Prostate gland (tissue), 2 donors: ENCODE measurements at places on chromosomes 4 and X. TPM values are rescaled to one million over a fixed set of nuclear protein-coding genes. Genes with fewer than 3 reads are reported as not detected.

DNA sequence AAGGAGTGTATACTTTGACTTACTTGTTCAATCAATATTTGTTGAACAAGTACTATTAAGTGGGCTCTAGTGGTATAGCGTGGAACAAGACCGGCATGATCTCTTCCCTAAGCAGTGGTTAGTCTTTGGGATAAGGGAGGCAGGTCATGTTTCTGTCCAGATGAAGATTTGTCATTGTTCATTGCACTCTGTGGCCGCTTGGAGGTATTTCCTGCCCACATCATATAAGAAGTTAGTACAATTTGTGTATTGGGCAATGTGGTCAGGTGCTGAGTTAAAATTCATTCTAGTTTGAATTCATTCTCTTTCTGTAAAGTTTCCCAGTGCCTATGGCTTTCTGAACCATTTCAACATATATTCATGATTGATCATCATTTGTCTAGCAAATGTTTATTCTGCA lies 101.1 kb upstream of the SHISA3 start:
- no peak for DNase-seq

DNA sequence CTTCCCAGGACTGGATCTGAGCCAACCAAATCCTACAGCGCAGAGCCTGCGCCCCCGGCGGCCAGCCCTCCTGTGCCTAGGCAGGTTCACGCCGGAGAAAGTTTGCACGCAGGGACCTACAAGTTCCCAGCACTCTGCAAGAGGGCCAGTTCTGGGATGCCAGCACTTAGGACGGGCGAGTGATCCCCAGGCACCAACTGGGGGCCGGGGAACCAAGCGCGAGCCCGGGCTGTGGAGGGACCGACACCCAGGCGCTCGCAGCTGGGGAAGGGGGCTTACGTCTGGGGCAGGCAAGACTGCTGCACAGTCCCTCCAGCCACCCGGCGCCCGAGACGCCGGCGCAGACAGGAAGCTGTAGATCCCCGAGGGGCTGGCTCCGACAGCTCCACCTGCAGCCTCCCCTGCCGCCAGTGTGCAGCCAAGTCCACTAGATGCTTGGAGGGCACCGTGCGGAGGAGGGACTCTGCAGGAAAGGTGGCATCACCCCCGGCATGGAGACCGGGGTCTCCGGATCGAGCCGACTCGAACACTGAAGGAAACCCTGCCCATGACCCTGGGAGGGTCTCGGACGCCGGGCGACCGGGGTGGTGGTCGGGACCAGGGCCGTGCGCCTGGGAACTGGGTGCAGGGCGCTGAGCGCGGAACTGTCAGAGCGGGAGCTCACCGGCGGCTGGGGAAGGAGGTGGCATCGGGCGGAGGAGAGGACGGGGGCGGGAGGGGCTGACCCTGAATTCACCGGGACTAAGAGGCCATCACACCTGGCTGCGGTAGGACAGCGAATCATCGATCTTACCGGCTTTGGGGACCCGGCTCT lies 566 bp downstream of the CORIN start:
- peak; percentile 33 for DNase-seq

DNA sequence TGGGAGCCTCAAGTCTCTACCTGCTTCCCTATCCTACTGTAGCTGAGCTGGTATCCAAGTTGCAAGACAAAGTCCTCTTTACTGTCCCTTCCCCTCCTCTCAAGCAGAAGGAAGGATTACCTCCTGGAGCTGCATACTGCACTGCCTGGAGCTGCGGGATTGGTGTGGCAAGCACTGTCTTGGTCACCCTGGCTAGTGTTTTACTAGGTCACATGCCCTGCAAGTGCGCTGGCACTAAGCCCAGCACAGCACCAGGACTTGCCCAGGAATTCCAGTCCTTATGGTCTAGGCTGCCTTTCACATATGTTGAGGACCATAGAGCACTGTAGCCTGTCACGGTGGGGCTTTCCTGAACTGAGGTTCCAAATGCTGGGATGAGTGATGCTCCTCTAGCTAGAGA lies 227.3 kb upstream of the ZC4H2 start:
- DNase-seq = no peak

DNA sequence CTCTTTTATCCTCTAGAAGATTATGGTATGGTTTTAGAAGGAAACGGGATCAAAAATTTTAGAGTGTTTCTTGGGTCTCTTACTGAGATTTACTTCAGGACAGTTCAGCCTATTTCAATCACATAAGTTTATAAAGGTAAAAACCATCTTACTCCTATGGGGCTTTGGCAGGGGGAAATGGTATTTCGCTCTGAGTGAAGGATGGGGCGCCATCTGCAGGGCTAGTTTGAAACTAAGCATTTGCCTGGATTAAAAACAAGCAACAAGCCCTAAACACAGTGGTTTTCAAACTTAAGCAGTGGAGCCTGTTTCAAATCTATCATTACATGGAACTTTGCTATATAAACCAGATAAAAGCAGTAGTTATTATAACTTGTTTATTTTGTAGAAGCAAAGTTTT lies 361.5 kb upstream of the FMR1 start:
- no peak for DNase-seq

DNA sequence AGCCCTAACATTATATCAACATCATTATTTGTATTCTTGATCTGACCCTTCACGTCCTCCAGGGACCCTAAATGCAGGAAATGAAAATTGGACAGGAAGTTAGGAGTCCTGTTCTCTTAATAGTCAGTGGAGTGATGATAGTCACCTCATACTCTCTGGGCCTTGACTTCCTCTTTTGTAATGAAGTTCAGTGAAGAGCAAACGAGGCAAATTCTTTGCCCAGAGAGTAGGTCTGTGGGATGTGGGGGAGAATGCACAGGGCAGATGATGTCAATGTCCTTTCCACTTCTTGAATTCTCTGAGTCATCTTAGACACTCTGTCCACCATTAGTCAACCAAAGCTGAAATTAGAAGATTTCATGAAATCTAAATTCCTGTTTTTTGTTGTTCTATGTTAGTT lies 17.1 kb upstream of the GPRIN3 start:
- no peak for DNase-seq

DNA sequence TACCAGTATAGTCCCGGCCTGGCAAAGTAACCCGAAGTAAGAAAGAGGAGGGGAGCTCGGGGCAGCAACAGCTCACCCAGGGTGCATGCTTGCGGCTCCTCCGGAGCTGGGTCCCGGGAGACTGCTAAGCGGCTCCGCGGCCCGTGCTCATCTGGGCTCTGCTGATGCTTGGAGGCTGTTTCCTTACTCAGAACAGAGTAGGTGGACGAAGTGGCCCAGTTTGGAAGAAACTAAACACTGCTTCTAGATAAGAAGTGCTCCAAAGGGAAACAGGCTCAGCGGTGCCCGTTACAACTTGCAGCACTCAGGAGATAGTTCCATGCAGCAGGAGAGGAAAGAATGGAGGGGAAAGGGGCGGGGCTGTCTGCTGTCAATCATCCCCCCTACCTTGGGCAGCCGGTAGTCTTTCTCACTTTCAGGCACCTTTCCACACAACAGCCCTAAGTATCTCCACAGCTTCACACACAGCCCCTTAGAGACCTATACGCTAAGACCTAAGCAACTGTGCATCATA lies at the start of gene COL4A6:
Gene COL4A6, minus strand, starts transcription at position 313 of the 514 bp plus-strand sequence. Its CDS starts 226 bp downstream, at position 87.
- peak; percentile 42 for DNase-seq

- no peak for DNase-seq
These were observed 4.5 kb downstream of the MMRN1 start for GRCh38 chr4:89899152-89899551.

DNA sequence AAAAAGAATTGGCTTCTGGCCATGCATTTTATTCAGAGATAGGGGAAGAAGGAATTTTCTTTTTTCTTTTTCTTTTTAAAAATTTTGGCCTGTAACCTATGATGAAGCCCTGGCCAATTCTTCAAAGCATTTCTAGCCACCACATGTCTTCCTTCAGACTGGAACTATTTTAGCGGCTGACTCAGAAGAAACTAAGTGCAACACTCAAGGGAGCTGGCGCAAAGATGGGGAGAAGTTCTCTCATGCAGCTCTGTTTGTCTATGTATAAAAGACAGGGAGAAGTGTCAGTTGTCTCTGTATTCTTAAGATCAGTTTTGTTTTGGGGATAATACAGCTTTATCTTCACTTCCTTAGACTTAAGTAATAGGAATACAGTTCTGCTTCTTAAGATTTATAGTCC lies 46.1 kb downstream of the MBNL3 start:
- DNase-seq = no peak

DNA sequence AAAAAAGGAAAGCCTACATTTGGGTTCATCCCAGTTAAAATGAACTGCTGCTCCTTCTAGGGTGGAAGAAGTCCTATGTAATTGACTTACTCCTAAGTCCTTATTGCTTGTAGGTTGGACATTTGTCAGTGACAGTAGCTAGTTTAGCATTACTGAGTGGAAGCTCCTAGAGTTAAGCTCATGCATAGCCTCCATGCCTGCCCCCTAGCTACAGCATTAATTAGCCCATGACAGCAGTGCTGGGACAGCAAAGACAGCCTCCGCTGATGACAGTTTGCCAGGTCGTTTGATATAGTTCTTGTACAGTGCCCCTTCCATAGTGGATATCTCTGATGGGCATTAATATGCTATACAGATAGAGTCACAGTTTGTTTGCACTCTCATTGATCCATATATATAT lies 18.7 kb upstream of the GALNTL6 start:
- DNase-seq = no peak

DNA sequence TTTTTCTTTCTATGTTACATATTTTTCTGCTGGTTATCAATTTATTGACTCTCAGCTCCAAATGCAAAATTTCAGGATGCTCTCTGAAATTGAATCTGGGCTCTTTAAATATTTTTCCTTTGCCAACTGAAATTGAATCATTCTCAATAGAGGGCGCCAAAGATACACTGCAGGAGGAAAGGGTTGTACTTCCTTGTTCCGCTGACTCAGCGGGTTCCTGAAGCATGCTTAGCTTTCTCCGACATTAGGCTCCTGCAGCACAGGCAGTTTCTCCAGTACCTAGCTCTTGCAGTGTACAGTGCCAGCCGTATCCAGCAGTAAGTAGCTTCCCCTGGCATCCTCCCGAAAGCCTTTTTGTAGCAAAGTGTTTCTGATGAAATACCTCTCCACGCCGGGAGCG lies 28.8 kb upstream of the CFAP47 start:
- DNase-seq = peak; percentile 4

GRCh38 chrX:32195611-32196010 lies 1015.7 kb downstream of the DMD start:
- no peak for DNase-seq

GRCh38 chrX:108198420-108198819 lies 106.8 kb downstream of the ATG4A start:
- no peak for DNase-seq

- no peak for DNase-seq
These were observed 32.9 kb upstream of the CYBB start for GRCh38 chrX:37746951-37747350.

DNA sequence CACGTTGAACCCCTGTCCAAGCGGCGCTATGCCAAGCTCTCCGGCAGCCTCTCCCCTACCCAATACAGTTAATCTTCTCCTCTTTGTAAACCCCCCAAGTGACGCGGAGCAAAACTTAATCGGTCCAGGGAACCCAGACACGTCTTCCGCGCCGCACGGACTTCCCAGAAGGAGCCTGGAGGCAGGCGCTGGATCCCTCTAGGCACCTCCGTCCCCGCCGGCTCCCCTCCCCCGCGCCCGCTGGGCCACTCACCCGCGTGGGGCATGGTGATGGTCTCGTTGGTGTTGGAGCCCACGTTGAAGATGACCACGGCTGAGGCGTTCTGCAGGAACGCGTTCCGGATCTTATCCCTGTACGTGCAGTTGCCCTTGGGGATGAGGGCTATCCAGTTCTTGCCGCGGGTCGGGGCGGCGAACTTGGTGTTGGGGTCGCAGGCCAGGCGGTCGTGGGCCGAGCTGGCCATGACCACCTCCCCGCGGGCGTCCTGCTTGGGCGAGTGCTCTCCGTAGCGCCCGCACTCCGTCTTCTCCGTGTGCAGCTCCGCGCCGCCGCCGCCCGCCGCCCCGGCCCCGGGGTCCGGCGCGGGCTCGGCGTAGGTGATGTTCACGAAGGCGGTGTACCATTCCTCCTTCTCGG lies 1.1 kb downstream of the RNF150 start:
- DNase-seq = peak; percentile 12

DNA sequence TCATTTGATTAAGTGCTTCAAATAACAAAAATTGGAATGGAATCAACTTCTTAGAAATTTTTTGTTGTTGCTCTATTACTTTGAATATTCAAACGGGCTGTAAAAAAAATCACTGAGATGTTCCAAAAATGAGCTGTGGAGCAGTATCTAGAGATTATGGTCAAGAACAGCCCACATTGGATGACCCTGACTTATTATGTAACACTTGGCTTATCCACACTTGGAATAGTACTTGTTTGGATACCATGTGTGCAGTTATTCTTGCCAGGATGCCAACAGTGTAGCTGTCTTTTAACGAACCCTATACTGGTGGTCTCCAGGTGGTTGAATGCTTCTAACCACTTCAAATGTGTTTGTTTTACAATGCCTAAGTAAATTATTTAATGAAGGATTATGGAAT lies 64.9 kb upstream of the CAMK2D start:
- no peak for DNase-seq

DNA sequence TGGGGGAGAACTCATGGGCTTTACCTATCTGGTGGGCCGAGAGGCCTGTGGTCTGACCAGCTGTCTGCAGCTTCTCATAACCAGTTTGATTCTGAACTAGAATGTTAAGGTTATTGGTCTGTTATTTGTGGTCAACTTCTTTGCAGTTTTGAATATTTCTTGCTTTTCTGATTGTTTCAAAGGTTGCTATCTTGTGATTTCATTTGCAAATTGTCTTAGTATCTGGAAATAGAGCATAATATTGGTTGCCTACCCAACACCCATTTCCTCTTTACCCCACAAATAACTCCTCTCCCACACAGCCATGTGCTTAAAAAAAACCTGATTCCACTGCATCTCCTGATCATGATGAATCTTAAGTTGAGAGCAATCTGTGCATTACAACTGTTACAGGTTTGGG lies 39.1 kb upstream of the BMP2K start:
- DNase-seq = no peak

DNA sequence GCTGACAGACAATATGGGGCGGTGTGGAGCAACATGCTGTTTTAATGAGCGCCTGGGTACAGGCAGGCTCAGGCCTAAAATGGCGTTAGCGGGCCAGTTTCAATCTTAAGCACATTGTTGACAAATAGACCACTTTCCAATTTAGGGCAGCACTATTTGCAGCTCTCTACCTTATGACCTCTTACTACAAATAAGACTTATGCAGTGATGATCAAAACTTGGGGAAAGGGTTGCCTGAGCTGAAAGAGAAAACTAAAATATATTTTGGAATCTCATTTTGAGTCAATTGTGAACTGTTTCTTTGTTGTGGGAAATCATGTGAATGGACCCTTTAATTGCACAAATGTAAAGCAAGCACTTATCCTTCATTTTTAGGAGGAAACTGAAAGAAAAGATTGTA lies 25.5 kb upstream of the GPAT3 start:
- DNase-seq = no peak

DNA sequence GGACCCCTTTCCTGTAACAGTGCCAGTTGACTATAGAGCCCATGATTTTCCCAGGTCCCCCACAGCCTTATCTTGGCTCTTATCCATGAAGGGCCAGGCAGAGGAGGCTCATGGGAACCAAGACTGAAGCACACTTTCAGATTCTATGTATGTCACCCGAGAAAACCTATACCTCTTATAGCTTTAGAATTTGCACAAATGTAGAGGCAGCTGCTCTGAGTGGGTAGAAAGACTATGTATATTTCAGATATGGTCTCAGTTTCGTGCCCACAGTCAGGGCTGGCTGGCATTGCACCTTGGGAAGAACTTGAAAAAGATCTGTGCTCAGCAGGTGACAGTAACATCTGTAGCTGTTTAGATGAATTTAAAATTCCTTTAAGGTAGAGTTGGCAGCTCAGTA lies 8.3 kb upstream of the LNX1 start:
- no peak for DNase-seq

PSAPL1 gene
- 12.9 TPM for total RNA-seq

TLR8 gene
- total RNA-seq = 0.57 TPM

ENPEP gene
- total RNA-seq = 1.3 TPM

GDI1 gene
- total RNA-seq = 148 TPM

OPHN1 gene
- total RNA-seq = 26.2 TPM

LGI2 gene
- total RNA-seq = 0.05 TPM

TSPAN6 gene
- 26.1 TPM for total RNA-seq
